ENCODE measurements at places on chromosomes 4 and X.
A peak's percentile ranks its signal among the peaks of the same experiment; 100 is the strongest.

DNA sequence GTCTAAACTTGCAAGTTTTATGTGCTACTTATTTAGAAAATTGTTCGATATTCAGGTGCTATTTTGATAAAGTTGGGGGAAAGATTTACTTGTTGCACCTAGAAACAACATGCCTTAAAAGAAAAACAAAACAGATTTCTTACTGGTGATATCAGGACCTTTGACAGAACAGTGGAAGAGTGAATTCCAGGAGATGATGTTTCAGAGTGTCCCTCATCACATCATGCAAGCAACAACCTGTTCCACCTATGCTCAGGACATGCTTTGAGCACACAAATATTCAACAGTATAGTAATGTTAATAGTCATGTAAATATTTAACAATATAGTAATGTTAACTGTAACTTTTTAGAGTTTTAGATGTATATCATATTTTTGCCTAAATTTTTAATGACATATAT is 23.9 kb upstream of the RNF128 start:
- DNase-seq = no peak

GRCh38 chrX:103398421-103398864 is 22.1 kb downstream of the BEX3 start:
- DNase-seq = peak; percentile 42

DNA sequence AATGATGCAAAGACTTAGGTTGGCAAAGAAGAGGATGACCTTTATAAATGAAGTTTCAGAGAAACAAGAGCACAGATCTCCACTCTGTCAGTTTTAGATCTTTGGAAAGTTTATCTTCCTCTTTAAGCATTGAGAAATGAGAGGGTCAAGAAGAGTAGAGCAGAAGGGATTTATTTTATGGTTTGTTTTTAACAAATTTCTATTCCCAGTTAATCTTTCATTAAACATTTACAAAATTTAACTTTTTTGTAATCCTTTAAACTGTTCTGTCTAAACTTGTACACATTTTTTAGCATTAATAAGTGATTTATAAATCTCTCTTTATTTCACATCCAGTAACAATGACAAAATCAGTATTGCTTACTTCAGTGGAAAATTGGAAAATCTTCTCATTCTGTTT is 875.0 kb upstream of the IGFBP7 start:
- no peak for DNase-seq

DNA sequence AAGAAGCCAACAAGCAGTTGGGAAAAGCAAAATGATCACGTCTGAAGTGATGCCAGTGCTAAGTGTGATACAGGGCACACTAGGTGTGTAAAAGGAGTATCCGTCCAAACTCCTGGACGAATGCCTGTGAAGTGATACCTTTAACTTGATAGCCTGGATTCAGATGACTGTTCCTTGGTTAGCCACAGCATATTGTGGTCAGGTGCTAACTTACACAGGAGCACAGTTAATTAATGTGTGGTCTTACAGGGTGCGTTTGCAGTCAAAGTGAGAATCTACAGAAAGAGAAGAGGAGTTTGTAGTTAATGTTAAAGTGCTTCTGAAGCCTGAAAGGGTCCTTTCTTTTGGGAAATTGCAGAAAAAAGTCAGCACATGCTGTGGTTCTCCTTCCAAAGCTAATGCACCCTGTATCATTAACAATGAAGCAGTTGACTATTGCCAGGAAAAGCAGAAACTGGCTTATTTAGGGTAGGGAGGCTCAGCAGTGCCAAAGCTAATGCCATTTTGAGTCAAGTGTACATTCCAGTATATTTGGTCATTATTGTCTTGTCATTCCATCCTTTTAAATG is 61.1 kb downstream of the DCLK2 start:
- DNase-seq = no peak

GRCh38 chrX:14864631-14865030 is 8.2 kb downstream of the FANCB start:
- DNase-seq = no peak

DNA sequence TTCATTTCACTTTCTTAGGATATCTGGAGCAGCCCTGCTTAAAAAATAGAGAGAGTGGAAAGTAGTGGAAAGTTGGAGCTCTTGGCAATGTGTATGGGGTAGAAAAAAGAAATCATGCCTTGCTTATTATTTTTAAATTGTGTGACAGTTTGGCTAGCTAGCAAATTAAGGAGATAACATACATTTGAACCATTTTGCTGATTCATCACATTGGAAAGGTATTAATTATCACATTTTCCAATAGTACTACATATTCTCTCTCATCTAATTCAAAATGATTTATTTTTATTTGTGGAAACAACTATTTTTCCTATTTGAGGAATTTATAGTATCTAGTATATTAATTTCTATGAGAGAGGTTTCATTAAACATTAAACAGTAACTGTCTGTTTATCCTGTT is 280.4 kb downstream of the KLHL4 start:
- no peak for DNase-seq

DNA sequence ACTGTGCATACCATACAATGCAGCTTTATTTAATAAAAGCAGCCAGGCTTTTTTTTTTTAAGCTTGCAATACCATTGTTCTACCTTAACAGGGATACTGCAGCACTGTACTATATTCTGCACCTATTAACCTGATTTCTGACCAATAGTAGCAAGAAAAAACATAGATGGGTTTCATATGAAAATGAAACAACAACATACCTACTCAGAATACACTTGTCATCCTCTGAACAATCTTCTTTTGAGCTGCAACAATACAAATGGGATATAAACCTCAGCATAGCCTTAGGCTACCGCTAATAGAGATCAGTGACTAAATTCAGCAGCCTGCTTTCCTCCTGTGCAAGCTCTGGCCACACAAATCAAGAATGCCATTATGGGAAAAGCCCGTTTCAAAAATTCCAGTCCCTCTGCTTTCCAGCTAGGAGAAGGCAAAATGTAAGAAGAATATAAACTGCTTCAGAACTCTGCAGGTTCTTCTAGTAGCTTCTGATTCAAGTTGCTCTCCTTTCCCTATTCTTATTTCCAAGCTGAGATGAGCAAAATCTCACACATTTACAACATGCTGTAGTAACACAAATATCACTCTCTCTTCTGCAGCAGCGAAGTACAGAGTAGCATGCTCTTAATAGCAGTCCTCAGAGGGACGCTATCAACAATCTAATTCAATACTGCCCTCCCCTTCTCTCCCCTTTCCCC is 143.4 kb downstream of the KLHL13 start:
- no peak for DNase-seq

DNA sequence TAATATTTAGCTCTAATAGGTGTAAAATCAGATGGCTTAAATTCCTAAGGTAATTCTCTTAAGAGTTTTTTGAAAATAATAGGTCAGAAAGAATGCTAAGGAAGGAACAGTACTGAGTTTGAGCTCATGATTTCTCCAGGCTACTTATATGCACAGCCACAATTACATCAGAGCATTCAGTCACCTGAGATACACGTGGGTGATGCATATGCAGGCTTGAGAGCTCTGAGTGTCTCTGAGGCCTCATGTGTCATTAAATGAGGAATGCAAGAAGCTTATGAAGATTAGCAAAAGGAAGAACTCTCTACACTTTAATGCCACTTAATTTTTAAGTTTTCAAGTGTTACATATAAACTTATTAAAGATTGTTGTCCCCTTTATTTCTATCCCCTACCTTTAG is 124.0 kb upstream of the STIM2 start:
- no peak for DNase-seq

- DNase-seq = no peak
Observed at GRCh38 chr4:151098979-151099228, 524 bp upstream of the RPS3A start.
